ENCODE measurements at places on chromosomes 2 and 18.

DNA sequence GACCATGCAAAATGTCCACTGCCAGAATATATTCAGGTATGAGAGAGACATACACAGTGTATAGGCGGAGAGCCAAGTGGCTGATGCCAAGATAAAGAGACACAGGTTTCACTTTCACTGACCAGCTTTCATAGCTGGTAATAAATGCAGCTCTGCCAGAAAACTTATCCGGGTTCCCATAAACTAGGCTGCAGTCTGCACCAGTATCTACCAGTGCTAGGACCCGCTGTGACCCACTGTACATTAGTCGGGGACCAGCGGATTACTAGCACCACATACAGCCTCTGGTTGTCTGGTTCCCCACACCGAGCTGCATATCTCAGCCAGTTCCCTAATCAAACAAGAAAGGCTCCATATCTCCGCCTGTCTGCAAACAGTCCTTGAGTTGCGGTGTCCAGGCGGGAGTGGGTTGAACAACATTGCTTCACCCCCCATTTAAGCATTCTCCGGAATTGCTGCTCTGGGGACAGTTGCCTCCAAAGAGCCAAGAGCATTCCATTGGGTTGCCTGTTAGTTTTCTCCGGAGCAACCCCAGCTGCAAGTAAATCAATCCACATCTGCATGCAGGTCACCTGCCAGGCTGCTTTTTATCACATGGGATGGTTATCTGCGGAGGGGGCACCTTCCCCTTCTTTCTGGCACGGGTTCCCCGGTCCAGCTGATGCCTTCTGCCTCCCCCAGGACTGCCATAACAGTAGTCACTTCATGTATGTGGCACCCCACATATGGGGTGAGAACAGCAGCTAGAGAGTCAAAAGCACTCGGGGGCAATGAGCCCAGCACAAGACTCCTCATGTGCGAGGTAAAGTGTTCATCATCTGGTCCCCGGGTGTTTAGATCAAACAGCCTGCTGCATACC is 18.0 kb upstream of the KLHL23 start:
- peak overlapping the region; percentile 21 for H3K4me3 ChIP-seq
- DNase-seq: no peak
- H3K4me1 ChIP-seq: peaks cover 21% of the 10 kb centered on the region
- H3K27ac ChIP-seq: no peak overlapping the region
- H3K36me3 ChIP-seq: no peaks in the 10 kb centered on the region

DNA sequence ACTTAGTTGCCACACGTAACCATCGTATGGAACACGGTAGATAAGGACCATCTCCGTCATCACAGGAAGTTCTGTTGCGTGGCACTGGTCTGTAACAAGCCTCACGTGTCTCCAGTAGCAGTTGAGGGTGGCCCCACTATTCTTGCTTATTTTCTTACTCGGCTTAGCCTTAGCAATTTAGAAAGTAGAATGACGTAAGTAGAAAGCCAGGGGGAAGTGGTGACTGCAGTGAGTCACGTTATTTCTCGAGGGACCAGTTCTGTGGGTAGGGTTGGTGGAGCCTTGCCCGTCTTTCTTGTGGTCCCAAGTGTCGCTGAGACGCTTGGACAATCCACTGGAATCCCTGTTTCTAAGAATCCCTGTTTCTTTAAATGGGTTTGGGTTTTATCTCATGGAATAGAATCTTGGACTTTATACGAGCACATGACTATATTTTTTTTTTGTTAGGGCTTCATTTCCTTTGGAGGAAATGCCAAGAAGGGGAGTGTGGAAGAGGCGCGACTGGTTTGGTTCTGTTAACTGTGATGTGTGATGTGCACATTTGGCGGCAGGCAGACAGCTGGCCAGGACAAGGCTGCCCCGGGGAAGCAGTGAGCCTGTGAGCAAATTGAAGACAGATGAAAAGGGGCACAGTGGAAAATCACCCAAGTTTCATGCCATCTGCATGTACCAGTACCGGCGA is 96.2 kb downstream of the CABLES1 start:
- H3K4me3 ChIP-seq: no peak overlapping the region
- peak overlapping the region; percentile 88 for H3K27ac ChIP-seq
- H3K36me3 ChIP-seq: peaks cover 9% of the 10 kb centered on the region
- no peaks in the 10 kb centered on the region for H3K27me3 ChIP-seq
- H3K4me1 ChIP-seq: peaks cover 61% of the 10 kb centered on the region

GRCh38 chr2:81247648-81248047 is 943.1 kb upstream of the LRRTM1 start:
- no peaks in the 10 kb centered on the region for H3K27me3 ChIP-seq
- H3K4me1 ChIP-seq: no peaks in the 10 kb centered on the region
- no peak for DNase-seq
- no peak overlapping the region for H3K4me3 ChIP-seq

GRCh38 chr2:16617282-16618266 is 48.1 kb downstream of the CYRIA start:
- no peak for DNase-seq
- H3K4me1 ChIP-seq: peaks cover 15% of the 10 kb centered on the region
- H3K27me3 ChIP-seq: no peaks in the 10 kb centered on the region
- peak overlapping the region; percentile 26 for H3K27ac ChIP-seq

DNA sequence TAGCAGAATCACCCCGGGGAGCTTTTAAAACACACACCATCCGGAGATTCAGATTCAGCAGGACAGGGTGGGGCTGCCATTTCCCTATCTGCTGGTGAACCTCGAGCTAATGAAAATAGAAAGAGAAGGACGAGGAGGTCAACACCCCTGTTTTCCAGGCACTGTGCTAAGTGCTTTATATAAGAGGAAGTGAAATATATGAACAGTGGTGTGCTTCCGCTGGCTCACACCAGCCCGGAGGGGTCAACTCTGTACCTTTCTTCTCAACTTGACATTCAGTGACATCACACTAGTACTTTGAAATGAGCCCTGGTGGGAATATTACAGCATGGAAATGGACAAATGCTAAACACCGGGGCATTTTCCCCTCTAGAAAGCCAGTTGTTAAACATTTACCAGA is 108.3 kb upstream of the LTBP1 start:
- no peaks in the 10 kb centered on the region for H3K4me1 ChIP-seq
- H3K36me3 ChIP-seq: no peaks in the 10 kb centered on the region
- DNase-seq: no peak
- no peaks in the 10 kb centered on the region for H3K27me3 ChIP-seq
- no peak overlapping the region for H3K27ac ChIP-seq

- DNase-seq: no peak
- peaks cover 3% of the 10 kb centered on the region for H3K4me1 ChIP-seq
- no peak overlapping the region for H3K27ac ChIP-seq
- H3K27me3 ChIP-seq: no peaks in the 10 kb centered on the region
- no peak overlapping the region for H3K4me3 ChIP-seq
These were observed 226.6 kb downstream of the OSR1 start for GRCh38 chr2:19131871-19132270.

- no peaks in the 10 kb centered on the region for H3K36me3 ChIP-seq
- H3K4me1 ChIP-seq: peaks cover 15% of the 10 kb centered on the region
- H3K27me3 ChIP-seq: no peaks in the 10 kb centered on the region
These were observed 42.6 kb downstream of the CMPK2 start for GRCh38 chr2:6823111-6823510.

GRCh38 chr2:33316328-33316727 is 160.1 kb upstream of the RASGRP3 start:
- no peak overlapping the region for H3K4me3 ChIP-seq
- no peak for DNase-seq
- H3K27me3 ChIP-seq: no peaks in the 10 kb centered on the region
- H3K27ac ChIP-seq: no peak overlapping the region
- H3K4me1 ChIP-seq: peaks cover 12% of the 10 kb centered on the region
- no peaks in the 10 kb centered on the region for H3K36me3 ChIP-seq

GRCh38 chr2:128754246-128754724 is 435.6 kb upstream of the HS6ST1 start:
- peaks cover 11% of the 10 kb centered on the region for H3K4me1 ChIP-seq
- H3K27ac ChIP-seq: no peak overlapping the region

DNA sequence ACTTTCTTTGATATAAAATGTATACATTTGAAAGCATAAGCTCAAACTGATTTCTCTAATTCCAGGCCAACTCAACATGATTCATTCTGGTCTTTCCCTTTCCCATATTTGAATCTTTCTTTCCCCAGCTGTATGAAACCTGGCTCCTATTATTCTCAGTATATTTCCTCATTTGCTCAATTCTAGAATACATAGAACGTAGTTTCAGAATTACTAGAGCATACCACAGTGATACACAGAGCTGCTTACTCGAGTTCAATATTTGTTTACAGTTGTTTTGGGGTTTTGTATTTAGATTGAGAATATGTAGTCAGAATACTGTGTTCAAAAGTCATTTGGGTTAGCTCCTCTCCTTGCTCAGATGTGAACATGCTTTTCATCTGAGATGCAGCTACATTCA is 43.0 kb downstream of the TNFRSF11A start:
- no peak overlapping the region for H3K4me3 ChIP-seq
- H3K27me3 ChIP-seq: no peaks in the 10 kb centered on the region
- H3K27ac ChIP-seq: no peak overlapping the region
- H3K4me1 ChIP-seq: no peaks in the 10 kb centered on the region
- DNase-seq: no peak

DNA sequence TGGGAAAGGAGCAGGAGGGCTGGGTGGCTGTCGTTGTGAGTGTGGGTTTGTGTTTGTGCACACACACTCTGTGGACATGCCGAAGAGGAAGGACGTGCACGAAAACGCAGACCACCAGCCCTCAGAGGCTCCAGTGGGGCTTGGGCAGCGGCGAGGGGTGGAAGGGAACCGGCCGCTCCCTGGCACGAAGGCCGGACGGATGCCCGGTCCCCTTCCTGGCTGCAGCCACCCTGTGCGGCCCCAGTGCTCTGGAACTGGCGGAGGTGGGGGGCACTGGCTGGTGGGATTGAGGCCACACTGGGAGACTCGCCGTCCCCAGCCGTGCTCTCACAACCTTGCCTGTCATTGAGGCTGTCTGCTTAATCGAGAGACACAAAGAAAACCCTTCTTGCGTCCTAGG is 852.6 kb upstream of the SALL3 start:
- no peaks in the 10 kb centered on the region for H3K4me1 ChIP-seq
- DNase-seq: no peak
- H3K4me3 ChIP-seq: no peak overlapping the region
- H3K27ac ChIP-seq: no peak overlapping the region

DNA sequence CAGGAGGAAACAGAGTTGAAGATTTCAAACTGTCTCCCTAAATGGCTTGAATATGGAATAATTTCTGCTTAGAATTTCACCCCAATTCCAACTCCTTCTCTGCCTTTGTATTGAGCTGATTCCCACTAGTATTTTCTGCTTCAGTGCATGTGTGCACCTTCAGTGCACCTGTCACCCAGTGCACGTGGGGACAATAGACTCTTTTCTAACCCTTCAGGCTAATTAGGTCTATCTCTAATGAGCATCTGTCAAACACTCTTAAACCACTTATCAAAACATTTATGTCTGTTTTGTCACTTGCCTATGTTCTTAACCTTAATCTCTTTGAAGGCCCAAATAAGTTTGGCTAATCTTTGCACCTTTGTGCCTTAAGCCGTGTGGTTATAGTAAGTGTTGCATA is 232.0 kb upstream of the NETO1 start:
- no peaks in the 10 kb centered on the region for H3K27me3 ChIP-seq
- no peak overlapping the region for H3K4me3 ChIP-seq
- no peaks in the 10 kb centered on the region for H3K36me3 ChIP-seq
- H3K27ac ChIP-seq: no peak overlapping the region
- DNase-seq: no peak

DNA sequence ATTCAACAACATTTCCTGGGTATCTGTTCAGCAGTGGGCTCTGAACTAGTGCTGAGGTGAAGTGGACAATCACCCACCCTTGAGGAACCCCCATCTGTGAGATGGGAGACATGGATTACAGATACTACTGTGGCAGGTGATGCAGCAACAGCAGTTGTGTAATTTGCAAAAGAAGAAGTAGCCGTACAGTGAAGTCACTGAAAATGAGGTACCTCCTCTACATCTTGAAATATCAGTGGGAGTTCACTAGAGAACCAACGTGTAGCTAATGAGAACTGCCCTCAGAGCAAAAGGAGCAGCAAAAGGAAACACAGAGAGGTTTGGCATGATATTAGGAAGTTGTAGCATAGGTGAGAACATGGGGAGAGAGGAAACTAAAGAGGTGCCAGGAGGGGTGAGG is 41.3 kb downstream of the VSNL1 start:
- no peak overlapping the region for H3K4me3 ChIP-seq
- H3K36me3 ChIP-seq: no peaks in the 10 kb centered on the region
- no peak overlapping the region for H3K27ac ChIP-seq
- H3K27me3 ChIP-seq: no peaks in the 10 kb centered on the region
